ENCODE measurements at places on chromosomes 11 and 22. TPM values are rescaled to one million over a fixed set of nuclear protein-coding genes. Genes with fewer than 3 reads are reported as not detected.

The MPZL3 gene
- 2.1 TPM for polyA plus RNA-seq

The ARHGAP8 gene
- polyA plus RNA-seq, result 2.7 TPM

The PANX3 gene
- not detected for polyA plus RNA-seq

- DNase-seq, result peak; percentile 33
Measured at GRCh38 chr11:126112547-126112946, 49.9 kb upstream of the CDON start.

The KDM4E gene
- not detected for polyA plus RNA-seq

DNA sequence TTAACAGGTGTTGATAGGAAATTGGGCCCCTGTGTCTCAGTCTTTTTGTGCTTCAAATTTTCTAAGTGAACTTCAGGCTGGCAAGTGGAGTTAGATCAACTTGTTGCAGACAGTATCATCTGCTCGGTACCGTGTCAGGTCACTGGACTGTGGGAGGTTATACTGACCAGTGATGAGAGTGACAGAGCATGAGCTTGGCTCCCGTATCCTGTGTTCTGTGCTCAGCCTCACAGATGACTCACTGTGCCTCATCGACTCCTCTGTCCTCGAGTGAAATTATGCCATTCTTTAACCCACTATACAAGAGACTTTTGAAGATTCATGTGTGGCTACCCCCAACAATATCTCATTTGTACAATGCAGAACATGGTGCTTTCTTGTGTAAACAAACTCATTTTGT, 7.9 kb downstream of the GRAP2 start:
- DNase-seq, result no peak

All from spleen (tissue), 13 donors.